ENCODE measurements at places on chromosomes 2 and 18.

DNA sequence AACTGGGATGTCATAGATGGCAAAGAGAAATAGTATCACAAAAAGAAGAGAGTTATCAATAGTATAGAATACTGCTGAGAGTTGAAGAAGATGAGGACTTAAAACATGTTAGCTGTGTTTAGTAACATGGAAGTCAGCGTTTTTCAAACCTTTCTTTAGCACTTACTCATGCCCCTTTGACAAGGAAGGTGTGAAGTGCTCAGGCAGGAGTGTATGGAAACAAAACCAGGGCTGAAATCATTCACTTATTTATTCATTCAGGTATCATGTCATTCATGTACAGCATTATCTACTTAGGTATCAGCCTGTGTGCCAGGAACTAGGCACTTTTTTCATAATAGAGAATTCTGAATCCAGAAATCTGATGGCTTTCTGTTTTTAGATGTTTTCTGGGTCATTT lies 27.2 kb downstream of the CD28 start:
- DNase-seq = no peak

DNA sequence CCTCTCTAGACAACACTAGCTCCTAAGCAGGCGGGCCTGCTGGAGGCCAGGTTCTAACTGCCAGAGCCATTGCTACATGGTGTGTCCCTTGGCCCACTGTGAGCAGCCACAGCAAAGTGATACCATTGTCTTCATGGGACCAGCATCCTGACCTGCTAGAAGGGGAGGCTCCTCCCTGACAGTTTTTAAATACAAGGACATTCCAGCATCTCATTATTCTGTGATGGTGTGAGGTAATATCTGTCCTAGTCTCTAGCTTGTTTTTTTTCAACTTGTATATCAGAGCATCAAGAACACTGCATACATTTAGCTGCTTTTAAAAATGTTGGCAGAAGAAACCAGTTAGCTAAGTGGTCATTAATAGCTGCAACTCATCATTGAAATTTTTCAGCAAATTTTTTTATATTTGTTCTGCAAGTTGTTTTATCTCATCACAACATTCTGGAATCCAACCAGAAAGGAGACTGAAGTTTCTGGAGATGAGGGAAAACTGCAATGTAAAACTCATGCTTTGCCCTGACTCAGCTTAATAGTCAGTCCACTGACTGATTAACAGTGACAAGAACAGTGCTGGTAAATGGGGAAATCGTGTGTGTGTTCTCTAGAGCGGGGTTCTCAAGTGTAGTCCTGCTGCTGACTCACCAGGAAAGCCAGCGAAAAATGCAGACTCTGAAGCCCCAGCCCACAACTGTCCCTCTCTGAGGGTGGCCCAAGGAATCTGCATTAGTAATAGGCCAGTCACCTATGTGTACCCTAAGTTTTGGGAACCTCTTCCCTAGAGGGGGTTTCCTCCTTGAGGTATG lies 17.8 kb downstream of the MAPRE3 start:
- no peak for DNase-seq

GRCh38 chr2:147026664-147027295 lies 818.0 kb upstream of the ACVR2A start:
- DNase-seq = no peak

GRCh38 chr2:105373895-105374401 lies 24.9 kb downstream of the FHL2 start:
- DNase-seq = no peak

- DNase-seq = no peak
Observed at GRCh38 chr2:229489016-229489415, 217.9 kb upstream of the PID1 start.

GRCh38 chr2:8296306-8296705 lies 385.6 kb upstream of the ID2 start:
- DNase-seq = peak; percentile 25

DNA sequence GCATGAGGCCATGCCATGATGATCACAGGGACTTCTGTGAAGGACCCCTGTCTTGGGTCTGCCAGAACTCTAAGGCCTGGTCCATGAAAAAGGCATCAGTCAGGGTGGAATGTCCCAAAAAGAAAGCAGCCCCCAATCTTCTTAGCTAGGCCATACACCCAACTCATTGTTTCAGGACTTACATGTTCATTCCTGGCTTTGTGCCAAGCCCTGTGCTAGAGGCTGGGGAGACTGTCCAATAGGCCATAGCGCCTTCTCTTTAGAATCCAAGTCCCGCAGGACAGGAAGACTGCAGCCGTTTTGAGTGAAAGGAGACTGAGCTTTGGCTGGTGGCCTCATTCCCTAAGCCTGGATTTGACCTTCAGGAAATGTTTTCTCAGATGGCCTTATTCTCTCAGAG lies 247.3 kb downstream of the PRKCE start:
- DNase-seq = no peak

- no peak for DNase-seq
Observed at GRCh38 chr2:65985986-65986385, 448.9 kb upstream of the MEIS1 start.

- DNase-seq = no peak
Observed at GRCh38 chr2:241724259-241724974, 10.0 kb upstream of the D2HGDH start.

DNA sequence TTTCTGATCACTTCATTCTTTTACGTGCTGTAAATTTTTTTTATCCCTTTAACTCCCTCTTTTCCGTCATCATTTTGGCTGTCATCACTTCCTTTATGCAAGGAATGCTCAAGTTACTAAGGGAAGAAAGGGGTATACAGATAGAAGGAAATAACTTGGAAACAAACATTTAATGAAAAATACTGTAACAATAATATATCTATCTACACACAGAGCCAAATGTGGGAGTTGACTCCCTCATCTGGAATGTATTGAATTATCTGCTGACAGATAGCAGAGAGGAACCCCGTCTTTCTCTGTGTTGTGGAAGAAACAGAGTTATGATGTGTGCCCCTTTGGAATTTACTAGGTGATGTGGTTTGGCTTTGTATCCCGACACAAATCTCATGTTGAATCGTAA lies 182.5 kb upstream of the NXPH2 start:
- no peak for DNase-seq

GRCh38 chr2:11506611-11506969 lies 27.3 kb upstream of the GREB1 start:
- DNase-seq = no peak

- no peak for DNase-seq
Observed at GRCh38 chr2:112705575-112705974, 15.2 kb upstream of the NT5DC4 start.

DNA sequence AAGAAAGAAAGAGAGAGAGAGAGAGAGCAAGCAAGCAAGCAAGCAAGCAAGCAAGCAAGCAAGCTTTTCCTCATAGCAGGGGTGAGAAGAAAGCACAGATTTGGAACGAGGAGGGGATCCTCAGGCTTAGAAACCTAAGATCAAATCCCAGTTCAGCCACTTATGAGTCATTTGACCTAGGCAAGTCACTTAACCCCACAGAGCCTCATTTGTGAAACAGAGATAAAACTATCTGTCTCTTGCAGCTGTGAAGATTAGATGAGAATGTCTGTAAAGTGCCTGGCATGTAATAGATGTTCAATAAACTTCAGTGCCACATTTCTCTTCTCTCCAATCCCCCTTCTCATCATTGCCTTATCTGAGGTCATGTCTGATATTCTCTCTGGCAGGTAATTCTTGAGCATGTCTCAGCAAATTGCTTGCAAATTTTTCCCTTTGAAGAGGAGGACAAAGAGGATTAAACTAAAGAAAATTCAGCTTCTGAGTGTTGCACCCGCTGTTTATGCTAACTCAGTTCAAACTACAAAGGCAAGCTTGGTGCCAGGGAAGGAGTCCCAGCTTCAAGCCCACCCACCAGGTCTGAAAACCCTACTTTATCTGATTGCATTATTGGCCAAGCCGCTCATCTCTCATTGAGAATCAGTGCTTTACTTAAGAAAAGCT lies 20.3 kb downstream of the ALK start:
- DNase-seq = no peak

- DNase-seq = no peak
Observed at GRCh38 chr2:167192833-167193232, 304.6 kb downstream of the XIRP2 start.

- DNase-seq = no peak
Observed at GRCh38 chr2:111990856-111991255, 64.2 kb upstream of the TMEM87B start.

GRCh38 chr2:42848265-42848664 lies 55.9 kb upstream of the HAAO start:
- no peak for DNase-seq

DNA sequence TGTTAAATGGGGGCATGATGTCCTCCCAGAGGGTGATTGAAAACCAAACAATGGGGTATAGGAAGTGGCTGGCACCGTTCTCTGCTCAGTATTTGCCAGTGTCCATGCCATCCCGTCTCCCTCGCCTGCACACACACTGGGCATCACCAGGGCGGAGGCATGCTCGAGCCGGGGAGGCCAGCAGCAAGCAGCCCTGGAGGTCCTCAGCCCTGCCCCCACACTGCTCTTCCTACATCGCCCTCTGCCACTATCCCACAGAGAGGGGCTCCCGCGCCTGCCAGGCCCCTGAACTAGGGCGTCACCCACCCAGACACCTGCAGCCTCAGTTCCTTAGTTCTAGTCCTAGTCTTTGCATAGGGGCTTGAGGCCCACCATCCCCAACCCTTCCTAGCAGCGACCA lies 50.9 kb downstream of the BIN1 start:
- DNase-seq = no peak

- DNase-seq = no peak
Observed at GRCh38 chr2:160387558-160388262, 105.9 kb downstream of the RBMS1 start.

GRCh38 chr2:234412726-234413125 lies 84.2 kb downstream of the ARL4C start:
- no peak for DNase-seq

DNA sequence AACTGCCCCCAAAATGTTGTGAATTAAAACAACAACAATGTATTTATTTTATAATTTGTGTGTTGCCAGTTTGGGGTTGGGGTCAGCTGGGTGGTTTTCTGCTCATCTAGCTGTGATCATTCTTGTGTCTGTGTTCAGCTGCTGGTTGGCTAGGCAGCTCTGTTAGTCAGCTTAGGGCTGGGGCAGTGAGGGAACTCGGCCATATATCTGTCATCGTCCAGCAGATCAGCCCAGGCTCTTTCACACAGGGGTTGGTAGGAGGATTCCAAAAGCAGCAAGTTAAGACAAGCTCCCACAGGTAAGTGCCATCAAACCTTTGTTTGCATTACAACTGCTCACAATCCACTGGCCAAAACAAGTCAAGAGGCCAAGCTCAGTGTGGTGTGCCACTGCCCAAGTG lies 121.5 kb downstream of the LPIN1 start:
- no peak for DNase-seq

DNA sequence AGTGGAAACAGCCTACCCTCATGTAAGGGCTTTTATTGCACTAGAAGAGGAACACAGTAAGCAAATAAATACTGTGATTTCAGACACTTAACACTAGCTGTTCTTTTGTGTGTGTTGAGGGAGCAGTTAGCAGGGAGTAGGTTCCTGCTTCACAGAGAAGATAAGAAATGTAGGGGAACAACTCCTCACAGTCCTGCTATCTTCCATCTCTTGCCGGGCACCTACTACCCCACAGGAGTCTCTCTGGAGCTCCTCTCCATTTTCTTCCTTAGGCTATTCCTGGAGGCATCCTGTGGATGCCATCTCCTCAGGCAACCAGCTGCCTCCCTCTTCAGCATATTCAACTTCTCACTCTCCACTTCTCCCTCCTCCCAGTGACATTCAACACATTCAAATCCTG lies 145.0 kb downstream of the SRBD1 start:
- no peak for DNase-seq

GRCh38 chr18:78884502-78884901 lies 95.1 kb upstream of the SALL3 start:
- no peak for DNase-seq

DNA sequence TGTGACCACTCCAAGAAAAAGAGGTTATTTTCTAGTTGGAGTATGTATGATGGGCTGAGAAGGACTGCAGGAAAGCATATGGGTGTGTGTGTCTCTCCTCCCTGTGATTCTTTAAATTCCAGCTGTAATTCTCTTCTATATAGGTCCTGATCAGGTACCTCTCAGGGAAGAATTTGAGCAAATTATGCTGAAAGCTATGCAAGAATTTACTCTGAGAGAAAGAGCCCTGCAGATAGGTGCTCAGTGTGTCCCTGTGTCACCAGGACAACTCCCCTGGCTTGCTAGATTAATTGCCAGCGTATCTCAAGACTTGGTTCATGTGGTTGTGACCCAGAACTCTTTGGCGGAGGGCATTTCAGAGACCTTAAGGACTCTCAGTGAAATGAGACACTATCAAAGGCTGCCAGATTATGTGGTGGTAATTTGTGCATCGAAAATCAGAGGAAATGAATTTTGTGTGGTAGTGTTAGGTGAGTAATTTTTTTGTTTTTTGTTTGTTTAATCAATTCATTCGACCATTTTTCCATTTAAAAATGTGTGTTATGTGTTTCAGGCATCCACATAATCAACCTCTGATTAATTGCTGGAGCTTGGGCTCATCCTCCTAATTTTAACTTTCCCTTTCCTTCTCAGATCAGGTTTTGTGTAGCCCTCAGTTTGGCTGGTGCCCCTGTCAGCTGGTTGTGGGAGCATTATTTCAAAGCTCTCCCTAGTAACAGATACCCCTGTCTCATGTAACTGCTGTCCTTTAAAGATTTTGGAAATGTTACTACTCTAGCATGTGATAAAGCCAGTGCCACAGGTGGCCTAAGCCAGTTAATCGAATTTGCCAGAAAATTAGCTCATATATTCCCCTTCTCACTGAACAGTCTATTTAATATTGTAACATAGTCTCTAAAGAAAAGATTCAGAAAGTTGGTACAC lies 150.9 kb downstream of the ESCO1 start:
- no peak for DNase-seq

- no peak for DNase-seq
Observed at GRCh38 chr18:57397440-57398132, 37.6 kb upstream of the ONECUT2 start.

- no peak for DNase-seq
Observed at GRCh38 chr2:100781009-100781325, 39.0 kb upstream of the NPAS2 start.

DNA sequence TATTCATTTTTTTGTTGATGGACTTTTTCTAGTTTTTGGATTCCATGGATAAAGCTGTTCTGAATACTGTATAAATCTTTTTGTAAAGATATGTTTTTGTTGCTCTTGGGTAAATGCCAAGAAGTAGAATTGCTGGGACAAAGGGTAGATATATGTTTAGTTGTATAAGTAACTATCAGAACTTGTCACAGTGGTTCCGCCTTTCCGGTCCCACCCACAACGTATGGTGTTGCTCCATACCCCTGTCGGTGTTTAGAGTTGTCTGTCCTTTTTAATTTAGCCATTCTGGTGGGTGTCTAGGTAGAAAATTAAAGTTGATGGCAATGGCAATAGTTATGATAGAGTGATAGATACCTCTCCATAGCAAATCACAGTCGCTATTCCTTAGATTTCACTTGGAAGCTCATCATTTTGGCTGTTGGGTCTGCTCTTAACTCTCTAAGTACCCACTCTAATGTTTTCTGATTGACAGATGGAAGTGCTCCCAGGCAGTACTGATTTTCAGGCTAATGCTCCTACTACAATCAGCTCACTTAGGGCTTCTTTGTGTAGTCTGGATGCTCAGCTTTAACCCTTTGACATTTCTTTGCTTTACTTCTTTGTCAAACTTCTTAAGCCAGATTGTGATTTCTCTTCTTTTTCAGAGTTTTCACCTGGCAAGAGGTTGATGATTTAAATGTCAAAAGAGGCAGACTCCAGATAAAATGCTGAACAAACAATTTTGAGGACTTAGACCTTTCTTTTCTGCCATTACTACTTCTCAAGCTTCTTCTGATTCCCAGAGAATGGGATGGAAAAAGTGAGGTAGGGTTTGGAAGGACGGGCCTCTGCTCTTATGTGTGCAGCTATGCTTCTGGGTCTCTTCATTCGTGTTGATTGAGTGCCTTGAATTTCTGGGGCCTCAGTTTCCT lies 156.4 kb downstream of the AQP4 start:
- no peak for DNase-seq

Measured in stimulated activated CD4-positive, alpha-beta T cell treated with anti-CD3 and anti-CD28 coated beads, Interleukin-4, amount 100 ng/mL, for 48 hours (primary cell).